GM03348 (cell line): ENCODE measurements at places on chromosomes 1 and 21.

DNA sequence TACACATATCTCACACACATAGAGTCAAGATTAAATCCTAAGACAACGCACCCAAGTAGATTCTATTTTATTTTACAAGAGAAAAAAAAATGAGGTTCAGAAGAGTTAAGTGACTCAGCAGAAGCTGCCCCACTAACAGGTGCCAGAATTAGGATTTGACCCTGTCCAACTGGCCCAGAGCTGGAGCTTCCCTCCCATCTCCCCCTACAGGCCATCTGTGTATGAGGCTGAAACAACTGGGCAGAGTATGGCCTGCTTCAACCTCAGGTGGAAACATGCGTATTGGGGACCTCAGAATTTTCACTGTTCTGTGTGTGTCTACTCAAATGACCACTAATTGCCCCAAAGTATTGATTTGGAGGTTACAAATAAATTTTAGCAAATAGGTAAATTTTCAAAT is 29.9 kb downstream of the PSMG1 start:
- DNase-seq, result no peak

DNA sequence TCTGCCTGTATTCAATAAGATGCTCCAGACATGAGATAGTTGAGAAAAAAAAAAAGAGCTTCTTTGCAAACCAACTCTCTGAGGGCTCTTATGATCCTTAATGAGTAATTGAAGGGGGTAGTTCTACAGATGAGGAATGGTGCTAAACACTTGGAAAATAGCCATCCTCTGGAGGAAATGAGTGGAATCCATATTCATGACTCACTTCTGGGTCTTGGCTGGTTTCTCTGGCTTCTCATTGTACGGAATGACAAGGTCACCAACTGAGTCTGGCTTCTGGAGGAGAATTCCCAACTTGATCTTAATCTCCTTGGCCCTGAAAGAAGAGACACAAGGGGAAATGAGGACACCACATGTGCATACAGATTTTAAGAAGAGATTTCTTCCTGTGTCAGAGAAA is 34.7 kb downstream of the RGS5 start:
- peak; percentile 83 for DNase-seq

DNA sequence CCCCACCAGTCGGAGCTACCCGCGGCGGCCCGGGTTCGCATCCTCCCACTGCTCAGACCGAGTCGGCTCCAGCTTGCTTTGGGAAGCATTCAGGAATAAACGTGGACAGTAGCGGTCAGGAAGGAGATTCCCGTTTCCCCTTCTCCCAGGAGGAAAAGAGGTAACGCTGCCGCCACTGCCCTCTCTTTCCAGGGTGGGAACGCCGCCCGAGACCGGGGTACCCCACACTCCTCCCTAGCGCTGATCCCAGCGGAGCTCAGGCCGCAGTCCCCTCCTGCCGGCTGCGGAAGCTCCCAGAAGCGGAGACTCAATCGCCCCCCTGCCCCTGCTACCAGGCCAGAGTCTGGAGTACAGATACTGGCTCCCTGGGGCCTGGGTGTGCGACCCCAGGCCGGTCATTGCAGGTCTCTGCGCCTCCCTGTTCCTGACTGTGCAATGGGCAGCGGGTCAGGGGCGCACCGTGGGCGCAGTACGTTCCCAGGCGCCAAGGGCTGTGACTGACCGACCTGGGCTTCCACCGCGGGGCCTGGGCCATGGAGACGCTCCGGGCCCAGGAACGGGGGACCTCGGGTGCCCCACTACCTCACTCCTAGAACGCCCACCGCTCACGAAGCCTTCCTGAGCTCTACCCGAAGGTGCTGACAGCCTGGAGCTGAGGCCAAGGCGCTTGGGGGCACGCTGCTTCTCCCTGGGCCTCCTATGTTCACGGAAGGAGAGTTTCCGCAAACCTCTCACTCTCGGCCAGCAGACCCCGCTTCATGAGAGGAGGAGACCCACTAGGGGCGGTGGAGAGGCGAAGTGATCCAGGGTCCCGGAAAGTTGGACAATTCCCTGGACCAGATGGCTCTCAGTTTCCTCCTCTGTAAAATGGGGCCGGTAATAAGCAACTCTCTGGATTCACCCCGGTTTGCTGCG is 7.8 kb downstream of the DMRTA2 start:
- DNase-seq, result no peak

- no peak for DNase-seq
Measured at GRCh38 chr1:10721381-10722321, 74.8 kb downstream of the CASZ1 start.

GRCh38 chr1:71967670-71968069 is 314.7 kb downstream of the NEGR1 start:
- DNase-seq, result no peak

GRCh38 chr1:204578867-204579664 is 62.9 kb downstream of the MDM4 start:
- peak; percentile 53 for DNase-seq

DNA sequence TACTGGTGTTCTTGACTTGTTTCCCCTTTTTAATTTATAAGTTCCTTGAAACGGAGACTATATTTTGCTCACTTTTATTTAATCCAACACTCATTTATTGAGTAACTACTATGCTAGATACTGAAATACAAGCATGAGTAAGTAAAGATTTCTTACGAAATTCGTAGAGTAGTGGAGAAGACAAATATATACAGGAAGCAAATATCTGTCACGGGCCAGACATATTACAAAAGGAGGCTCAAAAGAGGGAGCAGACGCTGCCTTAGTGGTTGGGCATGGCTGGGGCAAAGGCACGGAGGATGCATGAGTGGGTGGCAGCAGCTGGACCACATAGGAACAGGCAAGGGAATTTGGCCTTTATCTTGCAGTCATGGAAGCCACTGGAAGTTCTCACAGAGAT is 6.8 kb downstream of the NCF2 start:
- peak; percentile 39 for DNase-seq

DNA sequence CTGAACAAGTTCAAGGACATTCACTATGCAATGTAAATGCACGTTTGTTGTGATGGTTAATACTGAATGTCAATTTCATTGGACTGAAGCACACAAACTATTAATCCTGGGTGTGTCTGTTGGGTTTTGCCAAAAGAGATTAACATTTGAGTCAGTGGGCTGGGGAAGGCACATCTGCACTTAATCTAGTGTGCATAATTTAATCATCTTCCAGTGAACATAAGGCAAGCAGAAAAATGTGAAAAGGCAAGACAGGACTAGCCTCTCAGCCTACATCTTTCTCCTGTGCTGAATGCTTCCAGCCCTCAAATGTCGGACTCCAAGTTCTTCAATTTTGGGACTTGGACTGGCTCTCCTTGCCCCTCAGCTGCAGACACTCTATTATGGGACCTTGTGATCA is 40.1 kb downstream of the PRPF38A start:
- no peak for DNase-seq

DNA sequence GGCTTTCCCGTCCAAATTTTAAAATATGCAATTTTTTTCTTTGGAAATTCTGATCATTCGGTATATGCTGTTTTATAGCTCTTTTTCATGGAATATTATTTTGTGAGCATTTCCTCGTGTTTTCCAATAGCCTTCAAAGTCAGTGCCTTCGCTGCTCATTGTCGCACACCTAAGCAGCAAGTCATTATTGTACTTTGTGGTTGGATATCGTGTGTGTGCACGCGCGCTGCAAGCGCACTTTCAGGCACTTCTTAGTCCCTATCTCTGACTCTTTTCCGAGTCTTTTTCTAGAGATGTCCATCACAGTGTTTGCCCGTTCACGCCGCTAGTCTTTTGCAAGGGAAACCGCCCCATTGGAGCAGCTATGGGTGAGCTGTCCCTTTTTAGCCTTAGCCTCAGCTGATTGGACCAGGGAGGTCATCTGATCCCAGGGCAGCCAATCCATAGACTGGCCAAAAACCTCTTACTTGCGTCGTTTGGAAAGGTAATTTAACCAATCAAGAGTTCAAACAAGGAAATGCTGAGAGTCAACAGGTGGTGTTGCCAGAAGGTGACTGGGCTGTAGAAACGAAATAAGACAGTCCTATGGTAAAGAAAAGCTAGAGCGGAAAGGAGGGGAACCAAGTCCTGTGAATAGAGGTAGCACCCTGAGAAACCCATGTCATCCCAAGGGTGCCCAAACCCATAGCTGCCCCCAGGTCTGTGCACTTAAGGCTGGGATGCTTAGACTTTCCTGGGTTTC is 710 bp upstream of the HYI start:
- DNase-seq, result peak; percentile 91

- no peak for DNase-seq
Measured at GRCh38 chr1:244904119-244904518, 39.8 kb upstream of the HNRNPU start.

DNA sequence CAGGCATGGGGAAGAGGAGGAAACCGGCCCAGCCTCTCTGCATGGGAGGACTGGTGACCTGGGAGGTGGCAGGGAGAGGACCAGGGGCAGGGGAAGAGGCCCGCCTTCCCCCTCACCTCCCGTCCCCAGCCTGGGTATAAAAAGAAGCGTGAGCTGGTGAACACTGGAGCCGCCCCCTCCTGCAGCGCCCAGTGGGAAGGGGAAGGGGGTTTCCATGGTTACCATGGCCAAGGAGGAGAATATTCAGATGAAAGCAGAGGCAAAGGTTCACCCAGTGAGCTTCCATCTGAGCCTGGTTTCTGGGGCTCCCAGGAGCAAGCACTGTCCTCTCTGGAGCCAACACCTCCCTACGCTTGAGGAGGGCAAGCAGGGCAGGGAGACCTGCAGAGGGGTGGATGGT is 54.9 kb downstream of the ACOT7 start:
- no peak for DNase-seq

DNA sequence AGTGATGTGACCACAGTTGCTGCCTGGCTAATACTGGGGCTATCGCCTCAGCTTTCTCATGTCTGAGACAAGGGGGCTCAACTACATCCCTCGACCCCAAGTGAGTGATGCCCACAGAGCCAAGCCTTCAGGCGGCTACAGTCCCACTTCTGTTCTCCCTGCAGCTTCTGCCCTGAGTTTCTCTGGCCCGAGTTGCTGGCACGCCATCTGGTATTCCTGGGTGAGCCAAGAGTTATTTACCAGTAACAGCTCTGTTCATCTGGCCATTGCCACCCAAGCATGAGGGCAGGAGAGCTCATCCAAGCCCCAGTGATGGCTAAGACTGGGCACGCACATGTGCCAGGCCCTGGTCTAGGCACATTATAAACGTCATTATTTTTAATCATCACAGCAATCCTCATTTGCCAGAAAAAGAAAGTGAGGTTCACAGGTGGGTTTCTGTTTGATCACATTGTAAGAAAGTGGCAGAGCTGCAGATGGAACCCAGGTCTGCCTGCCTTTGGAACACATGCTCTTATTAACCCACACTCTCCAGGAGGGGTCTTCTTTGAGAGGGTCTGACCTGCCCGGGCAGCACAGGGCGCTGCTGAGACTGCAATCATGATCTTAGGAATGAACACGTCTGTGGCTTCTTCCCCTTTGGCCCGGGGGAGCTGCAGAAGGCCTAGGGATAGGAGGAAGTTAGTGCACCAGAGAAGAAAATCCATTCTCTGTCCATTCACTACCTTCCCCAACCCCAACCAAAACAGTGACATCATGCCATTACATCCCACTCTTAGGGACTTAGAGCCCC is 27.5 kb downstream of the KCND3 start:
- no peak for DNase-seq

DNA sequence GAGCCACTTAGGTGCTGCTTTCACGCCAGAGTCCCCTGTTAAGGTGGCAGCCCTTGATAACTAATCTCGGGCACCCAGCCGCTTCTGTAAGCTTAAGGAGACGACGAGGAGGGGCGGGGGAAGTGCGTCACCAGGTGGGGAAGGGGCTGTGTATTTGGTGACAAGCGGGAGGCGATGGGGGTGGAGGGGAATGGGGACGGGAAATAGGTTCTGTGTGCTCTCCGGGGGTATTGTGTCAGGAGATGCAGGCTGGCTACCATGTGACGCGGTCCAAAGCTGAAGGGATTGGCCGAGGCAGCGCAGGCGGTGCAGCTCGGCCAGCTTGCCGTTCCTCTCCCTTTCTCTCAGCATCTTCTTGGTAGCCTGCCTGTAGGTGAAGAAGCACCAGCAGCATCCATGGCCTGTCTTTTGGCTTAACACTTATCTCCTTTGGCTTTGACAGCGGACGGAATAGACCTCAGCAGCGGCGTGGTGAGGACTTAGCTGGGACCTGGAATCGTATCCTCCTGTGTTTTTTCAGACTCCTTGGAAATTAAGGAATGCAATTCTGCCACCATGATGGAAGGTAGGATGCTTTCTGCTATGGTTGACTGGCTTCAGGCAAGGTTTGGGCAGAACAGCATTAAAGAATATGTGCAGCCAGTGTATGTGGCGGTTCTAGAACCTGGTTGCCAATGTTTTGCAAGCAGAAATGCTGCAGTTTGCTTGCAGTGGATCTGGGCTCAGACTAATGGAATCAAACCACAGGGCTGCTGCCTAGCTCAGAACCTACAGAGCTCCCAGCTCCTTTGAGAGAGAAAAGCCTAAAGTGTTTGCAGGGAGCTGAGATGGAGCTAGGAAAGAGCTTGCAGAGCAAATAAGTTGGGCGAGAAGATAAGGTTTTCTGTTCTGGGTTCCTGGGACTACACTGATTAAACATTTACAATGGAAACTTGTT is at the start of gene SGIP1:
Gene SGIP1 (plus strand): TSS at position 350 of the 937 bp plus-strand sequence. CDS start 206 bp downstream, at position 556.
- peak; percentile 87 for DNase-seq

- DNase-seq, result no peak
Measured at GRCh38 chr21:16377857-16378256, 648.1 kb downstream of the USP25 start.

GRCh38 chr1:62384276-62385005 is 52.4 kb upstream of the USP1 start:
- DNase-seq, result peak; percentile 85
